ENCODE measurements at places on chromosomes 7 and 10.

DNA sequence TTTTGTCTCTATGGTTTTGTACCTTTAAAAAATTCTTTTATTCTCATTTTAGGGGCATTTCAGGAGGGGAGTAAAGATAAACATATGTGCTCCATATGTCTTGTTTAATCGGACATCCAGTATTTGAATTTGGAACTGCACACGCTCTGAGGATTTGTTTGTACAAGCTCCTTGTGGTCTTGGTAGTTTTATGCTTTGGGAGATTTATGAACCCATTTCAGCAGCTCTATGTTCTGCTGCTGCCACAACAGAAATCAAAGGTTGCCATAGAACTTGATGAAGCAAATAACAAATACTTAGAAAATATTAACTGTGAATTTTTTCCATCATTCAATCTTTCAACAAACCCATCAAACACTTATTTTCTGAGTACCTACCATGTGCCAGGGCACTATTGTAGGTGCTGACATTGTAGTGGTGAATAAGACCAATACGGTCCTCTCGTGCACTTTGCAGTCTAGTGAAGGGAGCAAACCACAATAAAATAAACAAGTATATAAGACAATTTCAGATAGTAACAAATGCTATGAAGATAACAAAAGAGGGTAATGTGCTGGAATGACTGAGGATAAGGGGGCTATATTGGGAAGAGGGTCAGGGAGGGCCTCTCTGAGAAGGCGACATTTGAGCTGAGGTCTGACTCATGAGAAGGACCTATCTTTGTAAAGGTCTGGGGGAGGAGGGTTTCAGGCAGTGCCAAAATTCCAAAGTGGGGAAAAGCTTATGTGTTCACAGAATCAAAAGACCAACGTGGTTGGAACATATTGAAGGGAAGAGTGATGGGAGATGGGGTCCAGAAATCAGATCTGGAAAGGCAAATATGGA, 30.4 kb downstream of the MYPN start:
- no peak for DNase-seq

- DNase-seq, result no peak
Measured at GRCh38 chr7:67343114-67343513, 346.5 kb downstream of the TYW1 start.

- no peak for DNase-seq
Measured at GRCh38 chr7:142642316-142642715, 107.0 kb upstream of the PRSS1 start.

DNA sequence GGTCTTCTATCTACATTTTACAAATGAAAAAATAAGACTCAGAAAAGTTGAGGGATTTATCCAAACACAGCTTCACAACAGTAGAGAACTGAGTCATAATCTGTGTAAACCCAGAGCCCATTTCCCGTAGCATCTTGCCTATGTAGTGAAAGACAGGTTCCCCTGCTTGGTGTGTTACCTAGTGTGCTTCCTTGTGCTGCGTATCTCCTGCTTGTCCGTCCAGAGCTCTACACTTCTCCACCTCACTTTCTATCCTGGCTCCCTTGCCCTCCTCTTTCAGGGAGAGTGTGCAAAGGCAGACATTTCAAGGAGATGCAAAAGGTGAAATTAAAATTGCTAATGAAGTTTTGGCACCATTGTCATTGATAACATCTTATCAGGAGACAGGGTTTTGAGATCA, 1.4 kb upstream of the ASNS start:
- no peak for DNase-seq

- DNase-seq, result no peak
Measured at GRCh38 chr7:104206841-104207240, 972 bp downstream of the ORC5 start.

- DNase-seq, result no peak
Measured at GRCh38 chr7:110604206-110604605, 486.7 kb upstream of the LRRN3 start.
